ENCODE measurements at places on chromosomes 13 and 19.

GRCh38 chr13:31001647-31002046 is 69.2 kb downstream of the TEX26 start:
- H3K27me3 ChIP-seq = peaks cover 2% of the 10 kb centered on the region
- H3K36me3 ChIP-seq = no peaks in the 10 kb centered on the region
- H3K4me3 ChIP-seq = no peak overlapping the region
- DNase-seq = no peak
- H3K4me1 ChIP-seq = peaks cover 2% of the 10 kb centered on the region

DNA sequence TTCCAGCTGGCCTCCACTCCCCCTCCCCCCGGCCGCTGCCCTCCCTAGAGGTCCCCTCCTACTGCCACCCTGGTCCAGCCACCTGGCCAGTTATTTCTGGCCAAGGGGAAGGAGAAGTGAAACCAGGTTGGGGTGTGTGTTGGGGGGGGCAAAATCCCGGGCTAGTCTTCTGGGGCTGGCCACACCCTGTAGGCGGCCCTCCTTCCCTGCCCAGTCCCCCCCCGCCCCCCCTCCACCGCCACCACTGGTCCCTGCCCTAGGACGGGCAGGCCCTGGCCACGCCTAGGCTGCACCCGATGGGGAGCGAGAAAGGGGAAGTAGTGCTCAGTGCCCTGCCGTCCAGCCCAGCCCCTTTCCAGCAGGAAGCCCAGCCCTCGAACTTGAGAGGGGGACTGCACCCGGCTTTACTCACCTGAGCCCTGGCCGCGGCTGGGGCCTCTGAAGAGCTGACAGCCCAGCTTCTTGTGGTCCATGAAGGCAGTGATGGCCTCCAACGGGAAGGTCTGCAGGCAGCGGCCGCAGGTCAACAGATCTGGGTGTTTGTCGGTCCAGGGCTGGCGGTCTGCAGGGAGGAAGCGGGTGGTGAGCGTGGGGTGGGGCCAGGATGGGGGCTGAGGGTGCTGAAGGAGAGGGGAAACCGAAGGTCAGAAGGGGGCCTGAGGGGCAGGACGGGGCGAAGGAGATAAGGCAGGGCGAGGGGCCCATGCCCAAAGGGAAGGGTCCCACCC is 813 bp downstream of the ZNF296 start:
- H3K27ac ChIP-seq = peak overlapping the region; percentile 12
- no peaks in the 10 kb centered on the region for H3K36me3 ChIP-seq
- DNase-seq = peak; percentile 64
- peaks cover 5% of the 10 kb centered on the region for H3K27me3 ChIP-seq

GRCh38 chr13:24606486-24607170 is 73.6 kb upstream of the ATP12A start:
- H3K36me3 ChIP-seq = peaks cover 22% of the 10 kb centered on the region
- peaks cover 3% of the 10 kb centered on the region for H3K27me3 ChIP-seq
- peak overlapping the region; percentile 59 for H3K27ac ChIP-seq

DNA sequence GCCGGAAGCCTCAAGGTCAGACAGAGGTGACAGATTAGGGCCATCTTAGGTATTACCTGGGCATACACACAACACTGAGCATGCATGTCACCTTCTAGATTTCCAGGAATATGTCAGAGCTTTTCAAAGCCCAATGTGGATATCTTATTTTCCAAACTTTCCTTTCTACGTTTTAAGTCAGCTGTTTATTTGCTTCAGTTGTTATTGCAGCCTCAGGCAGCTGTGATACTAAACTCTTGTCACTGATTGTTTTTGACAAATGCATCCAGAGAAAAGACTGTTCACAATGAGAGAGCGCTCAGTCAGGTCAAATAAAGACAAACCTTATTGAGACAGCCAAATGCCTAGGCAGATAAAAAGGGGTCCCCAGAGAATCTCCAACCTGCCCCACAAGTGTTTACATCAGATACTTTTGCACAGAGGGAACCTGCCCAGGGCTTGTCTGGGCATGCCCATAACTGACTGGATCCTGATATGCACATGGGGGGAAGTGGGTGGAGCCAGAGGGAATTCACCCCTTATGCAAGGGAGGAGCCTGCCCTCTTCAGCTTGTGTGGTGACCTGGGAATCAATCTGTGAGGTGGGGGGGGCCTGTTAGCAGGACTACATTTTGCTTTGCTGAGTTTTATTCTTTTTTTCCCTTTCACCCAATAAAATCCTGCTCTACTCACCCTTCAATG is 28.5 kb downstream of the MED4 start:
- H3K27ac ChIP-seq = peak overlapping the region; percentile 33
- peaks cover 4% of the 10 kb centered on the region for H3K27me3 ChIP-seq
- H3K4me1 ChIP-seq = peaks cover 2% of the 10 kb centered on the region
- DNase-seq = peak; percentile 19
- no peak overlapping the region for H3K4me3 ChIP-seq

GRCh38 chr19:30692879-30693503 is 320.8 kb downstream of the ZNF536 start:
- H3K4me1 ChIP-seq = peaks cover 54% of the 10 kb centered on the region
- no peak for DNase-seq
- peak overlapping the region; percentile 97 for H3K27ac ChIP-seq
- peak overlapping the region; percentile 30 for H3K4me3 ChIP-seq
- H3K36me3 ChIP-seq = no peaks in the 10 kb centered on the region

- peaks cover 10% of the 10 kb centered on the region for H3K36me3 ChIP-seq
- no peak overlapping the region for H3K4me3 ChIP-seq
- no peak overlapping the region for H3K27ac ChIP-seq
- peaks cover 8% of the 10 kb centered on the region for H3K27me3 ChIP-seq
- no peak for DNase-seq
Measured at GRCh38 chr19:5104871-5105351, 136.0 kb downstream of the KDM4B start.

GRCh38 chr13:99464441-99464949 is 36.8 kb upstream of the TM9SF2 start:
- H3K27ac ChIP-seq = no peak overlapping the region
- peaks cover 19% of the 10 kb centered on the region for H3K4me1 ChIP-seq
- H3K4me3 ChIP-seq = no peak overlapping the region
- H3K36me3 ChIP-seq = no peaks in the 10 kb centered on the region
- DNase-seq = no peak

DNA sequence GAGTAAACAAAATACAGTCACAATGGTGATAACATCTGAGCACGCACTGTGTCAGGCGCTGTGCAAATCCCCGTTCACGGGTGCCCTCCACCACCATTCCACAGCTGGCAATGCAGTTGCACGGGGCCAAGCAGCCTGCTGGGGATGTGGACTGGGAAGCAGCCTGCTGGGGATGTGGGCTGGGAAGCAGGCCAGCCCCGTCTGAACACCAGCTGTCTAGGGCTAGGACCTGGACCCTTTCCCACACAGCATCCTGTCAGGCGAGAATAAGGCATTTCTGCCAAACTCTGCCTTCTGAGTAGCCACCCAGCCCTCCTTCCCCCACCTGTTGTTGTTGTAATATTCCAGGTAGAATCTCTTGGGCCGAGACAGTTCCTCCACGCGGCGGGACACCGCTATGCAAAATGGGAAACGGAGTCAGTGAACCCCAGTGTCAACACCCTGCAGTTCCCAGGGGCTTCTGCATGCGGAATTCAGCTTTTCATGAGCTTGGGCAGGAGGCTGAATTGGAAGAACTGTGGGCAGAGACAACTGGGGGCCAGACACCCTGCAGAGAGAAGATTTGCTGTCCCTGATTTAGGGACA is 27.8 kb upstream of the MIER2 start:
- DNase-seq = no peak
- no peak overlapping the region for H3K4me3 ChIP-seq
- H3K36me3 ChIP-seq = peaks cover 5% of the 10 kb centered on the region
- peaks cover 18% of the 10 kb centered on the region for H3K4me1 ChIP-seq

DNA sequence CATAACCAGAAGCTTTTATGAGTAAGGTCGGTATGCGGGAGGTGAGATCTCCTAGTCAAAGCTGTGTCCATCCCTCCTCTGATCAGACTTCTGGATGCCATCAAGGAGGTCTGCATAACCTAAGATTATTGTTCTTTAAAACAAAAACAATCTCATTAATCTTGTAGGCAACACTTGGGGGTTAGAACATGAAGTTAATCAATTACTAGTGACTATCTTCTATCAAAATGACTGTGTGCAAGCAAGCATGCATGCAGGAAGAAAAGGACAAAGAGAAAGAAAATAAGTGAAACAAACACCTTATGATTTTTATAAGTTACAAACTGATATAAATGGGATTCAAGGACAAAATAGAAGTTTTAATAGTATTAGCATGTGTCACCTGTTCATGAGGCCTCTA is 2435.9 kb upstream of the PCDH20 start:
- no peaks in the 10 kb centered on the region for H3K27me3 ChIP-seq
- no peak overlapping the region for H3K27ac ChIP-seq
- H3K4me3 ChIP-seq = no peak overlapping the region
- no peaks in the 10 kb centered on the region for H3K4me1 ChIP-seq
- no peak for DNase-seq
- H3K36me3 ChIP-seq = no peaks in the 10 kb centered on the region

- no peak for DNase-seq
- peaks cover 3% of the 10 kb centered on the region for H3K27me3 ChIP-seq
- no peaks in the 10 kb centered on the region for H3K4me1 ChIP-seq
- H3K4me3 ChIP-seq = no peak overlapping the region
- H3K27ac ChIP-seq = no peak overlapping the region
Measured at GRCh38 chr13:20174656-20175405, 14.0 kb upstream of the GJA3 start.

GRCh38 chr13:112003396-112003795 is 63.6 kb upstream of the SOX1 start:
- H3K4me1 ChIP-seq = no peaks in the 10 kb centered on the region
- H3K4me3 ChIP-seq = no peak overlapping the region
- H3K27me3 ChIP-seq = peaks cover 6% of the 10 kb centered on the region
- no peak for DNase-seq

- no peak overlapping the region for H3K4me3 ChIP-seq
- no peak overlapping the region for H3K27ac ChIP-seq
- H3K36me3 ChIP-seq = no peaks in the 10 kb centered on the region
- H3K4me1 ChIP-seq = no peaks in the 10 kb centered on the region
- H3K27me3 ChIP-seq = peaks cover 2% of the 10 kb centered on the region
Measured at GRCh38 chr13:58097831-58098230, 466.3 kb downstream of the PCDH17 start.

DNA sequence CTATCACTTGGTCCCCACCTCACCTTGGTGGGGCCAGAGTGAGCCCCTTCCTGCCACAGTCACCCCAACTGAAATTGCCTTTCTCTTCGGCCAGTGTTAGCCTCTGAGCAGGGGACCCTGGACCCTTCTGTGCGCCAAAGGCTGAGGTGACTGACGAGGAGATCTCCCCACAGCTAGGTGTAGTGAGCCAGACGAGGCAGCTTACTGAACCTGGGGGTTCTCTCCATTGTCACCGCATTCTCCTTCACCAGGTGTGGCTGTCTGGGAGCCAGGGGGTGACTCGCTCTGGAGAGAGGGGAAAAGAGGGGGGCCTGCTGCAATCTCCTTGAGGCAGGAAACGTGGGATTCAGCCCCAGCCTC is 1.3 kb downstream of the RPS28 start:
- H3K27me3 ChIP-seq = peaks cover 4% of the 10 kb centered on the region
- H3K4me3 ChIP-seq = peak overlapping the region; percentile 98
- DNase-seq = no peak
- H3K4me1 ChIP-seq = peaks cover 6% of the 10 kb centered on the region
- H3K36me3 ChIP-seq = no peaks in the 10 kb centered on the region

DNA sequence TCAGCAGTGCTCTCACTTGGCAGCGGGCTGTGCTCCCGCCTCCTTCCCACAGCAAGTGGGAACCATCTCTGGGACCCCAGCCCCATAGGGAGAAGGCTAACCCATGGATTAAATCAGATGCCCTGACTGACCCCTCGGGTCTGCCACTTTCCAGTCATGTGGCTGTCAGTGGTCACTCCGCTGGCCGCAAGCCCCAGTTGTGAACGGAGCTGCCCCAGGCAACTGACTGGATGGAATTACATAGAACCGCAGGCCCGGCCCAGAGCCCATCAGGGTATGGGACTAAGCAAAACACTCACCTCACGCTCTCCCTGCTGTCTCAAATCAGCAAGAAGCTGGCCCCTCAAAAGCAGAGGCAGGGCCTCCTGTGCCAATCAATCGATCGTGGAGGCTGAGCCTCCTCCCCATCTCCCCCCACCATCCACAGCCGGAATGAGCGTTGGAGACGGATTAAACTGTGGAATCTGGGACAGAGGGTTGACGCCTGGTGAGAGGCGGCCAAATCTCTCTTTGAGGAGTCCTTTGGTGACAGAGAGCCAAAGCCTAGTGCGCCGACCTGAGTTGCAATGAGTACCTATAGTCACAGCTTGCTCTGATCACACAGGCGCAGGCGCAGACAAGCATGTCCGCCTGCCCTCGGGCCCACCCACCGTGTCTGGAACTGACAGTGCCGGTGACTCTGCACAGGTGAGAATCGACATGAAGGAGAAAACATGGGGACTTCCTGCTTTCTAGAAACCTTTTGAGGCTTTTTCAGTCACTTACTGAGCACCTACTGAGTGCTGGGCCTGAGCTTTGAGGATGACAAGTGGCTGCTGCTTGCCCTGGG is 38.7 kb downstream of the PBX4 start:
- peak; percentile 30 for DNase-seq
- peaks cover 16% of the 10 kb centered on the region for H3K27me3 ChIP-seq
- H3K27ac ChIP-seq = peak overlapping the region; percentile 99
- peak overlapping the region; percentile 50 for H3K4me3 ChIP-seq
- no peaks in the 10 kb centered on the region for H3K36me3 ChIP-seq

GRCh38 chr13:69194130-69194529 is 913.5 kb upstream of the ATXN8OS start:
- H3K4me1 ChIP-seq = no peaks in the 10 kb centered on the region
- no peaks in the 10 kb centered on the region for H3K27me3 ChIP-seq
- no peaks in the 10 kb centered on the region for H3K36me3 ChIP-seq
- no peak for DNase-seq
- no peak overlapping the region for H3K27ac ChIP-seq
- H3K4me3 ChIP-seq = no peak overlapping the region

DNA sequence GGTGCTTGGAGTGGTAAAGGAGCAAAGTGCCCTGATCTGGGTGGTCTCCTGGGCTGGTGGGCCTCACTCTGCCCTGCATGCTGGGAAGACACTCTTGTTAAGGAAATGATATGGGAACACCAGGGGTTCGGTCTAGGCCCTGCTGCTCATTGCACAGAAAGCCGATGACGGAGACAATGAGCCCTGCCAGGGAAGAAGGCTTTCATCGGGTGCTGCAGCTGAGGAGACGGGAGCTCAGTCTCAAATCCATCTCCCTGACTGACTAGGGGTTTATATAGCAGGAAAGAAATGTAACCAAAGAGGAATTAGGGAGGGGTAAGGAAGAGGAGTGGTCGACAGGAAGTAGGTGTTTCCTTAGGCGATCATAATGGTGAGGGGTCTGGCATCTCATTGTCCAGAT is 253.4 kb downstream of the TEX29 start:
- H3K36me3 ChIP-seq = peaks cover 21% of the 10 kb centered on the region
- peak overlapping the region; percentile 88 for H3K27ac ChIP-seq
- peaks cover 20% of the 10 kb centered on the region for H3K27me3 ChIP-seq
- H3K4me3 ChIP-seq = no peak overlapping the region
- peaks cover 16% of the 10 kb centered on the region for H3K4me1 ChIP-seq

GRCh38 chr13:75566658-75567057 is 17.1 kb downstream of the UCHL3 start:
- H3K4me1 ChIP-seq = no peaks in the 10 kb centered on the region
- no peak for DNase-seq
- H3K27ac ChIP-seq = no peak overlapping the region
- no peaks in the 10 kb centered on the region for H3K27me3 ChIP-seq
- H3K4me3 ChIP-seq = no peak overlapping the region

All from glutamatergic neuron (in vitro differentiated cells).